ENCODE measurements at places on chromosomes 2 and 18.

- DNase-seq = no peak
Observed at GRCh38 chr2:240797914-240798313, 22.1 kb downstream of the KIF1A start.

DNA sequence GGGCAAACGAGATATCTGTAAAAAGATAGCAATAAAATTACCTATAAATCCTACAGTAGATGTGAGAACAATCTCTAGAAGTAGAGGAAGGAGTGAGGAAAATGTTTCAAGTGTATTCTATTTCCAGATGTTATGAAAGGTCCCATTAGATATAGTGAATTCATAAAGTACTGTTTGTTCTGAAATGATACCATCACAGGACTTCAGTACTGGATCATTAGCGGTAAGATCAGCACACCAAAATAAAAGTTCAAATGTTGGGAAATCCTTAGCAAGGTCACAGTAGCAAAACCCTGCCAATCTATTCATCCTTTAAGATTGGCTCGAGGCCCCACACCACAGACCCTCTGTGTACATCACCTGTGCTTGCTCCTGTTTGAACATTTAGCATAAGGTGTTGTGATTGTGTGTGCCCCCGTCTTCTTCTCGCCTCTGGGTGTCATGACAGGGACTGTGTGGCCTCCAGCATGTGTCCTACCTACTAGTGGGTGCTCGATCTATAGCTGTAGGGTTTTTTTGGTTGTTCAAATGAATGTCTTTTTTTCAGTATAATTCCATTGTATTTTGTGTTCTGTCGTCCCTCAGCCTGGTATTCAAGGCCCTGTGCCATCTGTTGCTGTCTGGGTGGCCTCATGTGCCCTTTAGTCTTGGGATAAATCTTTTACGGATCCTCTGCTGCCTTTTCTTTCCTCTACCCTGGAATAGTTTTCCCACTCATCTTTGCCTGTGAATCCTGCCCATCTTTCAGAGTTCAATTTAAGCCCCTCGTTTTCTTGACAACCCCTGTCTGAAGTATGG, 9.1 kb downstream of the MFSD6 start:
- no peak for DNase-seq

DNA sequence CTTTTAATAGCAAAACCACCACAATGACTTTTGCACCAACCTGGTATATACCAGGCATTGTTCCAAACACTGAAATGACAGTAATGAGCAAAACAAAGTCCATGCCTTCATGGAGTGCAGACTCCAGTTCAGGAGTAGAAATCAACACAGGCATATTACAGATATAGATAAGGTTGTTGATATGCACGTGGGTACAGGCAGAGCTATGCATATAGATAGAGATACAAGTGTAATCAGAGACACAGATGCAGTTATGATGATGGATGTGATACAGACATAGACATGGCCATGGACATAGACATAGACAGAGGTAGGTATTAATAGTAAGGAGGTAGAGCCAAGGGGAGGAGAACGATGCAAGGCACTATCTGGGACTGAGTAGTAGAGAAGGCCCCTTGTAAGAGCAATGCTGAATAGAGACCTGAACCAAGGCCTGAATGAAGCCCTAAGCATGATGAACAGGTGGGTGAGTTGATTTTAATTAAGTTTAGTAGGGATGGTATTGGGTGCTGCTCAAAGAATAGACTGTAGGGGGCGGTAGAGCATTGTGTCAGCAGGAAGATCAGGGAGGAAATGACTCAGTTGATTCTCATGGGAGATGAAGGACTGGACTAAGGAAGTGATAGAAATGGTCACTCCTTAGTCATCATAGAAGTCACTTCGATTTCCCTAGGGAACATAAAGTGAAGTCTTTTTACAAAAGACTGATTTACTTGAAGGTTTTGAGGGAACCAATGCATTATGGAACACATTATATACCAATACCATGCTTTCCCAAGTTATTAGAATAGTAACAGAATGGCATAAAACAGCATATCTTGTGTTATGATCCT, 39.4 kb downstream of the CMPK2 start:
- no peak for DNase-seq

DNA sequence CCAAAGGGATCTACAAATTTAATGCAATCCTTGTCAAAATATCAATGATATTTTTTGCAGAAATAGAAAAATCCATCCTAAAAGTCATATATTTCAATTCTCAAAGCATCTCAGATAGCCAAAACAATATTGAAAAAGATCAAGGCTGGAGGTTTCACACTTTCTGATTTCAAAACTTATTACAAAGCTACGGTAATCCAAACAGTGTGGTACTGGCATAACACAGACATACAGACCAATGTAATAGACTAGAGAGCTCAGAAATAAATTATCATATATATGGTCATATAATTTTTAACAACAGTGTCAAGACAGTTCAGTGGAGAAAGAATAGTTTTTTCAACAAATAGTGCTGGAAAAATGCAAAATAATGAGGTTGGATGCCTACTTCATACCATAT, 40.3 kb upstream of the PROKR1 start:
- no peak for DNase-seq

DNA sequence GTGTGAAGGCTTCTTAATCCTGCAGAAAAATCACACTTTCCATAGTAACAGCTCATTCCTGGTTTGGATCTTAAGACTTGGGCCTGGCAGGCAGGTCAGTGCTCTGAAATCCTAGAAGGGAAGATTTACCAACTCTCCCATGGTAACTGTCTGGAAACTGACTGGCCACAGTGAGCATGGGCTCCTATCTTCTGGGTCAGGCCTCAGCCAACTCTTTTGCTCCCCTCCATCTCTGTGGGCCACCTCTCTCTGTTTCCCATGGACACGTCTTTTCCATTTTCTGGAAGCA, 86.7 kb downstream of the ACAA2 start:
- DNase-seq = no peak

DNA sequence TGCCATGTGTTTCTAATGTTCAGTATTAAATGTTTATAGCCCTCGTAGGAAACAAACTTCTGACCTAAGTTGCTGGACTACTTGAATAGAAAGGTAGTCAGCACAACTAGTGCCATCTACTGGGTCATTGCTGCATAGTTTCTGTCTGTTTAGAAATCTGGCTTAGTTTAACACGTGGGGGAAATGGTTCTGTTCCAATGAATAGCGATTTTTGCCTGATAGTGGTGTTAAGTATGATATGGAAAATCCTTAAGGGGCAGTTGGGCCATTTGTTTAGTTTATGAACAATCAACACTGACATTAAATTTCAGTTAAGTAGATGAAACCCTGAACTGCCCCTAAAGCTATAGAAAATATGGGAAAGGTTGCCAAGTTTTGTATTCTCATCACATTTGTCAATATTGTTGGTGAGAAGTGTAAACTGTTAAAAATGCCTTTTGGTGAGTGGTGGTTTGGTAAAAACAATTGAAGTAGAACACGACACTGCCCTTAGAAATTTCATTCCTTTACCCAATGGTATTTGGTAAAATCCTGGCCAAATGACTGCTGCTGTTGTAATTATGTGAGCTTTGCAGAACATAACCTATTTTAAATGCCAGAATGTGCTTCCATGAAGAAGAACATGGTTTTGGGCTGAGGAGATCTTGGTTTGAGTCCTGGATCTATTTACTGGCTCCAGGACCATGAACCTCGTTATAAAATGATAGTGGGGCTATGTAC, 13.2 kb downstream of the NABP1 start:
- peak; percentile 49 for DNase-seq

DNA sequence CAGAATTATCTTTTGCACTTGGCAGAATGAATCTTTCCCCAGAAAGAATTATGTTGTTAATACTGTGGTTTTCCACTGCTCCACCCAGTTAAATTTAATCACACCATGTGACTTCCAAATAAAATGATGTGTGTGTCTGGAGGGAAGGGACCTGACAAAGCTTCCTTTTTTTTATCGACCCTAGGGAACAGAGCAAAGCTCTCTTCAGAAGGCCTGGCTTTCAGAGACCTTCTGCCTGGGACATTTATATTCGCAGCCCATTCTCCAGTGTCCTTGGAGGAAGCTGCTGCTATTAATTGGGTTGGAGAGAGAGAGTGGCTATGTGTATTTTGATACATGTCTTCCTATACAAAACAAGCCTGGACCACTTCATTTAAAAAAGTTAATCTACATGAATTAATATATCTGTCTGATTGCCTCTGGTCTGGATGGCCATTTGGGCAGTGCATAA, 233.7 kb downstream of the PRKCE start:
- DNase-seq = no peak

Data from NCI-H774 (cell line).